Foreskin keratinocyte (primary cell): ENCODE measurements at places on chromosomes 6 and 20. TPM values are rescaled to one million over a fixed set of nuclear protein-coding genes. Genes with fewer than 3 reads are reported as not detected.

Gene ENPP1
- total RNA-seq = 1.3 and 1.6 TPM in 2 replicates

Gene SNAP91
- total RNA-seq = not detected in 2 replicates

Gene SLC22A1
- 0.14 and 0.60 TPM in 2 replicates for total RNA-seq

Gene FOXS1
- not detected in 2 replicates for total RNA-seq

Gene PPIL6
- total RNA-seq = 0.46 and 0.71 TPM in 2 replicates

Gene TRIM40
- total RNA-seq = not detected in 2 replicates

Gene GATA5
- not detected in 2 replicates for total RNA-seq

Gene SCGN
- not detected in 2 replicates for total RNA-seq

Gene PCIF1
- total RNA-seq = 14.6 and 17.2 TPM in 2 replicates

Gene JPH2
- total RNA-seq = 7.1 and 7.8 TPM in 2 replicates

Gene TFAP2B
- total RNA-seq = 0.14 and 0.92 TPM in 2 replicates

Gene PRSS16
- 3.8 and 5.1 TPM in 2 replicates for total RNA-seq

Gene BCAS1
- not detected in 2 replicates for total RNA-seq

Gene BPIFA1
- not detected in 2 replicates for total RNA-seq

Gene EFCAB8
- not detected in 2 replicates for total RNA-seq

Gene TTK
- total RNA-seq = 31.7 and 38.8 TPM in 2 replicates

Gene OOEP
- total RNA-seq = 0.14 and 0.49 TPM in 2 replicates

Gene TCF21
- not detected in 2 replicates for total RNA-seq

Gene DYNLT2
- total RNA-seq = 0.56 and 0.85 TPM in 2 replicates

Gene CCN5
- not detected in 2 replicates for total RNA-seq

Gene WFDC10B
- not detected in 2 replicates for total RNA-seq

Gene BPIFB2
- total RNA-seq = not detected in 2 replicates

Gene HSPA1L
- 0.46 and 0.58 TPM in 2 replicates for total RNA-seq

Gene SYNDIG1
- not detected in 2 replicates for total RNA-seq

Gene VNN1
- total RNA-seq = 0.54 and 0.67 TPM in 2 replicates

Gene SLC35F1
- total RNA-seq = not detected in 2 replicates

Gene RHAG
- not detected in 2 replicates for total RNA-seq

Gene BHLHE23
- not detected in 2 replicates for total RNA-seq

Gene TCP11
- 0.07 TPM in 1 of 2 replicates, not detected in the other for total RNA-seq

Gene TBXT
- not detected in 2 replicates for total RNA-seq

Gene LPA
- total RNA-seq = not detected in 2 replicates

Gene MEP1A
- 0.07 TPM in 1 of 2 replicates, not detected in the other for total RNA-seq

Gene SLC24A3
- 0.20 and 0.25 TPM in 2 replicates for total RNA-seq

Gene GNMT
- 0.20 and 0.32 TPM in 2 replicates for total RNA-seq

Gene LHFPL5
- not detected in 2 replicates for total RNA-seq

Gene VGLL2
- not detected in 2 replicates for total RNA-seq

Gene WFDC2
- total RNA-seq = 0.42 TPM in 1 of 2 replicates, not detected in the other

Gene HLA-DMB
- total RNA-seq = 0.92 TPM in 1 of 2 replicates, not detected in the other

Gene MLIP
- not detected in 2 replicates for total RNA-seq

Gene PPDPF
- total RNA-seq = 181 and 190 TPM in 2 replicates

Gene SLC2A10
- total RNA-seq = 0.11 and 0.37 TPM in 2 replicates

Gene HLA-DQB1
- 1.7 and 3.3 TPM in 2 replicates for total RNA-seq

Gene SUN5
- not detected in 2 replicates for total RNA-seq

Gene PSORS1C2
- total RNA-seq = not detected in 2 replicates

Gene APOM
- total RNA-seq = 0.88 and 1.3 TPM in 2 replicates

Gene LCA5
- 1.9 and 2.4 TPM in 2 replicates for total RNA-seq

Gene SCRT2
- not detected in 2 replicates for total RNA-seq

Gene WFDC12
- 0.18 and 0.61 TPM in 2 replicates for total RNA-seq

Gene HTR1E
- total RNA-seq = not detected in 2 replicates

Gene SPATA2
- total RNA-seq = 5.6 and 5.7 TPM in 2 replicates

Gene SDC4
- 169 and 187 TPM in 2 replicates for total RNA-seq

Gene ARMH2
- total RNA-seq = not detected in 2 replicates

Gene LRRN4
- 3.1 and 3.2 TPM in 2 replicates for total RNA-seq

Gene NKX2-2
- not detected in 2 replicates for total RNA-seq

Gene TRMT6
- 22.0 and 27.0 TPM in 2 replicates for total RNA-seq

Gene THBS2
- 345 and 346 TPM in 2 replicates for total RNA-seq
